NCI-H1105 (cell line): ENCODE measurements at places on chromosomes 3 and 15.

DNA sequence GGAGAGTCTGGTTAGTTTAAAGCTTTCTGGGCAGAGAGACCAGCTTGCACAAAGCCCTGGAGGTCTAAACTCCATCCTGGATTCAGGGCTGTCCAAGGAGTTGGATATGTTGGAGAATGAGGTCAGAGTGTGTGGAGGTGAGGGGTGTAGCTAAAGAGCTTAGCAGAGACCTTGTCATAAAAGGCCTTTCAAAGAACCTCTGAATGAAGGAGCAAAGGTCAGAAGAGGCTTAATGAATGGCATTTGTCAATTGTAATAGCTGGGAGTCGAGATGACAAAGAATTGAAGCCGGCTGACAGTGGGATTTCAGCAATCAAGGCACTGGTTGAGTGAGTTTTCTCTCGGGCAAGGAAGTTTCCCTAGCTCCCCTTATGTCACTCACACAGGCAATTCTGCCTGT, 202.6 kb downstream of the PDCD6IP start:
- DNase-seq, result no peak

DNA sequence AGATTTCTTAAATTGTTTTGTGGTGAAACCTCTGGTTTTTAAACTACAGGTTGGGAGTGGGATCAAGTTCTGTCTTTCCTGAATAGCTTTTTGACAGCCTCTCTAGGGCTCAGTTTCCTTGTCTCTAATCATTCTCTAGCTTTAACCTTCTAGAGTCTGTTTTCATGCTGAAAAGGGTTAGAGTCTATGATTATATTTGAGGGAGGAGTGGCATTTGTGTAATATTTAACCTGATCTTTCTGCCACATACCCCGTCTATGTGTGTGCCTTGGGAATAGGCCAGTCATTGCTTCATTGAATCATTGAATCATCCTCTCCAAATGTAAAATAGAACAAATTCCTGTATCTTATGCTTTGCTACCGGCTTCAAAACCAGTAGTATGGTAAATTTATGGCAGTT, 204.9 kb downstream of the KLHL25 start:
- DNase-seq, result no peak

- DNase-seq, result peak; percentile 71
These were observed 172.8 kb upstream of the ICE2 start for GRCh38 chr15:60651734-60652141.

DNA sequence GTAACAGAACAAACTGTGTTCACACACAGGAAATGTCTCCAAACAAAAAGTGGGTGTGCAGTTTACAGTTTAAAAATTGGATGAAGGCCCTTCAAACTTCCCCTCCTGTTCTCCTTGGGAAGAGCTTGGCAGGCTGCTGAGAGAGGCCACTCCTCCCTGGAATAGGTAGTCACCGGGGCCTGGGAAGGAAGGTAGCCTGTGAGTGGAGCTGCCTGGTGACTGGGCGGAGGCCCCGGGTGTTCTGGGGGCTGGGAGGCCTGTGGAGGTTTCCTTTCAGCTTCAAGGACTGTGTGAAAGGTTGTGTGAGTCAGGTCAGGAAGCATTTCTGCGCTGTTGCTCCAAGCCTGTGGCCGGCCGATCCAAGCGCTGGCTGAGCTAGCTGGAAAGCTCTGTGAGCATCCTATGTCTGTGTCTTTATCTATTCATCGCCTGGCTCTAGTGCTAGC, 14.1 kb downstream of the SLCO3A1 start:
- no peak for DNase-seq

DNA sequence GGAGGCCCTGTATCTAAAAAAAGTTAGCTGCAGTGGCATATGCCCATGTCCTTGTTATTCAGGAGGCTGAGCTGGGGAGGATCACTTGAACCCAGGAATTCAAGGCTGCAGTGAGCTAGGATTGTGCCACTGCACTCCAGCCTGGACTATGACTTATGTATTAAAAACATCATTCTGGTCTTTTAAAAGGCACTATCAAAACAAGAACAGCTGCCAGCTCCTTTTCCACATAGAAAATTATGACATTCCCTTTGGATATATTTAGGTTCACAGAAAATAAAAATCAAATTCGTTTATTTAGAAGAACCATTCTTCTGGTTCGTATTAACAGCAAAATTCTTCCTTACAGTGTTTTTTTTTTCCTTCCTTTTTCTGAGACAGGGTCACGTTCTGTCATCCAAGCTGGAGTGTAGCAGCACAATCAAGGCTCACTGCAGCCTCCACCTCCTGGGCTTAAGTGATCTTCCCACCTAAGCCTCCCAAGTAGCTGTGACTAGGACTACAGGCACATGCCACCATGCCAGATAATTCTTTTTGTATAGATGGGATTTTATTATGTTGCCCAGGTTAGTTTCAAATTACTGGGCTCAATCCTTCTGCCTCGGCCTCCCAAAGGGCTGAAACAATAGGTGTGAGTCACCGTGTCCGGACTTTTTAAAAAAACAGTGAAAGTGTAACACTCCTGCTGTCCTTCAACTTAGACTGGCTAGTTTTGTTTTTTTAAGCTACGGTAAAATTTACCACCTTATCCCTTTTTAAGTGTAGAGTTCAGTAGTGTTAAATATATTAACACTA, 13.9 kb downstream of the ICE2 start:
- no peak for DNase-seq

DNA sequence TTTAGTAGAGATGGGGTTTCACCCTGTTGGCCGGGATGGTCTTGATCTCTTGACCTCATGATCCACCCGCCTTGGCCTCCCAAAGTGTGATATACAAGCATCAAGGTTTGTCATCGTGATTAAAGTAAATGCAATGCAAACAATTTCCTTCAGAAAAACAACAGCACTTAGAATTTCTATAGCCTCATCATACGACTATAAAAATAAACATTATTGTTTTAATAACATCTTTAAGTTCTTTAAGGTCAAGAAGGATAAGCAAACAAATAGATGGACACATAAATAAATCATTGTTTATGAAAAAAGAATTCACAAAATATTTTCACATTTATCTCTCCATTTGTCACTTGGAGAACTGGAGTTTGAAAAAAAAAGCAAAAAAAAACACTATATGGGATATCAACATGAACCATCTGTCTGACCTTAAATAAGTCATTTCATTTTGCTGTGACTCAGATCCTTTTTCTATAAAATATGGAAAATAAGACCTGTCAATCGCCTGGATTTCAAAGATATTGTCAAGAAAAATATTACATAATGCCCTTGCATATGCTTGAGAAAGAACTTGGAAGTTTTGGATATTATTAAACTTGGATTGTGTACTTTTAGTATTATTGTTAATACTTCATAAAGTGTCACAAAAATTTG, 642.0 kb upstream of the KCNMB2 start:
- no peak for DNase-seq

GRCh38 chr15:100902436-100903167, 16.6 kb upstream of the LRRK1 start:
- DNase-seq, result peak; percentile 83

GRCh38 chr15:68589783-68590710, 11.3 kb downstream of the CORO2B start:
- no peak for DNase-seq

GRCh38 chr3:31346542-31346979, 186.2 kb upstream of the STT3B start:
- no peak for DNase-seq

- no peak for DNase-seq
These were observed 343.0 kb downstream of the ROBO1 start for GRCh38 chr3:79424811-79425210.

GRCh38 chr3:37129871-37130270, 44.5 kb downstream of the LRRFIP2 start:
- no peak for DNase-seq

GRCh38 chr3:3495611-3496010, 303.6 kb upstream of the LRRN1 start:
- DNase-seq, result no peak

DNA sequence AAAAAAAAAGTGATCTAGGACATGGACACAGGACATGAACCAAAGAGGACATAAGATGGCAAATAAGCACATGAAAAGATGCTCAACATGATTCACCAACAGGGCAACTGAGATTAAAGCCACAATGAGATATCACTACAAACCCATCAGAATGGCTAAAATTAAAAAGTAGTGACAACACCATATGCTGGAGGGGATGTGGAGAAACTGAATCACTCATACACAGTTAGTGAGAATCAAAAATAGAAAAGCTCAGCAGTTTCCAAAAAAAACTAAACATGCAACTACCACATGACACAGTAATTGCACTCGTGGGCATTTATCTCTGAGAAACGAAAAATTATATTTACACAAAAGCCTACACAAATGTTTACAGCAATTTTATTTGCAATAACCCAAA, 27.9 kb upstream of the ACKR4 start:
- no peak for DNase-seq

- DNase-seq, result no peak
These were observed 136.7 kb upstream of the WNT5A start for GRCh38 chr3:55623786-55624185.

DNA sequence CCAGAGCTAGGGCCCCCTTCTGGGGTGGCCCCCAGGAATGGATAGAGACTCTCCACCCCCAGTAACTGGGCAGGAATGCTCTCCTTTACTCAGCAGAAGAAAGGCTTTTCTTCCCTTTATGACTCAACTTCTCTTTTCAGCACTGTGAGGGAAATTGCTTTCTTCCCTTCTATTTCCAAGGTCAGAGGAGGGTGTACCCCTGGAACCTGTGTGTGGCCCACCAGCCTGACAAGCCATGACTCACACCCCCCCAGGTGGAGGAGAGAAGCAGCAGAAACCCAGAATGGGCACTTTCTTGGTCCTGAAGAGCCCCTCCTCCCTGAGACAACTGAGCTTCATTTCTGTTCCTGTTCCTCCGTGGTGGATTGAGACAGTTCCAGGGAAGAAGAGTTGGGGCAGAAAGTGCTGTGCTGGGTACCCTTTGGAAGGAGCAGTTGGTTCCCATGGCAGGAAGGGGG, 2.7 kb upstream of the ANKRD63 start:
- no peak for DNase-seq

- no peak for DNase-seq
These were observed 50.3 kb downstream of the CMTM8 start for GRCh38 chr3:32288819-32289218.

- no peak for DNase-seq
These were observed 130.0 kb upstream of the IL12A start for GRCh38 chr3:159858650-159859049.

DNA sequence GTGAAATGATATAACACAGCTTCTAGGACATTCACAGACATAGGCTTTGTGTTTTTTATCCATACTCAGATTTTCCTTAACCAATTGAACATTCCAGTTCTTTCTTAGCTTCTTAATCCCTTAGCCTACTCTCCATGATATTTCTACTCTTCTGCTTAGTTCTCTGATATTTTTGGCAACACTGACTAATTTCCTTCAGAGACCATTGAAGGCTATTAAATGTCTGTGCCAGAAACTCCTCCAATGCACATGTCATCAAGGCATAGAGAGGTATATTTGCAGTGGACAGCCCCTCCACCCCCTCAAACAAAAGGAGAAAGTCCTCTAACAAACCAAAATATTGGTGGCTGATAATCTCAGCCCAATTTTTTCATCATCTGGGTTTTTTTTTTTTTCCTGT, 105.9 kb upstream of the TSC22D2 start:
- DNase-seq, result no peak

DNA sequence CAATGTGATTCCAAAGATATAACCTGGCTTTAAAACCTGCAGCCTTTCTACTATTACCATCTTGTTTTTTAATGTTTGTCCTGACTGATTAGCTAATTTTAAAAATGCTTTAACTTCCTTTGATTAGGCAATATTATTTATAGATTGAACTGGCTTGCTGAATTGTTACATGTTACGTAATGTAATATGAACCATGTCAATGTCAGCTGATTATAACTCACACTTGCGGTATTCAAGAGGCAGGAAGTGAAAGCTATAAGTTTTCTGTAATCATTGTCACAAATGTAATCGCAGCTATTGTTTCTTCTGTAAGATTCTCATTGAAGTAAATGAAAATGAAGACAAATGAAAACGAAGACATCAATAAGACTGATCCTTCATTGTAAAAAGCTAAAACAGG, 146.8 kb downstream of the ROBO2 start:
- no peak for DNase-seq

- no peak for DNase-seq
These were observed 62.7 kb upstream of the MRPS22 start for GRCh38 chr3:139281096-139281495.

- no peak for DNase-seq
These were observed 37.3 kb upstream of the LEKR1 start for GRCh38 chr3:156788846-156789245.

- DNase-seq, result no peak
These were observed 5.2 kb upstream of the CTXN2 start for GRCh38 chr15:48186271-48186670.

DNA sequence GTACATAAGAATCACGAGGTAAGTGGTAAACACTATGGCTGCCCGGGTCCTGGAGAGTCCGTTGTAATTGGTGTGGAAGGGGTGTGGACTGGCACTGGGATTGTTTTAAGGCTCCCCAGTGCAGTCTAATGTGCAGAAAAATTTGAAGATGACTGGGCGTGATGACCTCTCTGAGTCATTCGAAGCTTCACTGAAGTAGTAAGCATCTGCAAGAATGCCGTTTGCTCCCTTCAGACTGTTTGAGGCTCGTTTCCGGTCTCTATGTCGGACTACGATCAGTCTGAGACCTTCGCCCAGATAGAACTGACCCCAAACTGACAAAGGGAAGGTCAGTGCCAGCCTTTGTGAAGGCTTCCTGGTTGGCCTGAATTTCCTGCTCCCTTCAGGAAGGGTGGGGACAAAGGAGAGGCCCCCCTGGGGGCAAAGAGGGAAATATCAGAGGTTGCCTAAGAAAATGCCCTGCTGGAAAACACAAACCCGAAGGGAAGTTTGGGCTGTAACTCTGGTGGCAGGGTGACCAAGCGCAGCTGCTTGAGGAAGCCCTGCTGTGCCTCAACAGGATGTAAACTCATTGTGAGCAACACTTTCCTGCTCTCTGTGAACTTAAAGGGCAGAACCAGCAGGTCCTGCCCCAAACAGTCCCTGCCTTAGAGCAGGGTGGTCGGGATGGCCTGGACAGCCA, 34.6 kb downstream of the BTD start:
- DNase-seq, result no peak

GRCh38 chr15:38609097-38609738, 44.6 kb upstream of the RASGRP1 start:
- no peak for DNase-seq

DNA sequence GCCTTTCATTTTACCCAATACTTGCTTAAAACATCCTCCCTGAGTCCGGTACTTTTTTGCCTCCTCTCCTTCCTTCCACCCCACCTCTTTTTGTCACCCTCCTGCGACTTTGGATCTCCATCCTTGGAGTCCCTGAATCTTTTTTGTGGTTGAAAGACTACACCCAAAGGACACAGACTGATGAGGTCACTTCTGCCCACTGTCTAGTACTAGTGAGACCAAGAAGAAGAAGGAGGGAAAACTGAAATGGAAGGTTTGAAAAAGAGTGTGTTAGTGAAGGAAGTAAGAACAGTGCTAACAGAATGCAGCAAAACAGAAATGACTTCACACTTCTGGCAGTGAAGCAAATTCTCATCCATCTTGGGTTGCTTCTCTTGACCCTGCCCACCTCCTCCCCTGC, 6.6 kb downstream of the B3GNT5 start:
- no peak for DNase-seq

GRCh38 chr15:62793752-62794144, 248.8 kb upstream of the TPM1 start:
- DNase-seq, result no peak

- DNase-seq, result no peak
These were observed 600.5 kb downstream of the EDEM1 start for GRCh38 chr3:5787861-5788488.
